NCI-H460 (cell line): ENCODE measurements at places on chromosomes 13 and 19. TPM values are rescaled to one million over a fixed set of nuclear protein-coding genes. Genes with fewer than 3 reads are reported as not detected.

DNA sequence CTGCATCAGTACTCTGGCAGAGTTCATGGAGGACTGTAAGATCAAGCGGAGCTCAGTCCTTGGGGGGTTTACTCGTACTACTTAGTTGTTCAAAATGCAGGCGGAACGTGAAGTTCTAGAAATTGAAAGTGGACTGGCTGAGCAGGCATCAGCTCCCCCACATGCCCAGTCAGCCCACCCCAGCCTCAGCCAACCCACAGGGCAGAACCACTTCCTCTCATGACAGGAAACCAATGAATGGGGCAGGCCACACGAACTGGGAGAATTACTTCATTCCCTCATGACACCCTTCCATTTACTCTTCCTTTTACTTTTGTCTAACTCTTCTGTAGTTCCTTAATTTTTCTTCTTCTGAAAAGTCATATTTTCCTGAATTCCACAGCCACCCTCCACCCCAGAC lies 71.9 kb downstream of the FLT1 start:
- no peak for DNase-seq

- no peak for DNase-seq
These were observed 1068.1 kb upstream of the PCDH20 start for GRCh38 chr13:62483774-62484173.

DNA sequence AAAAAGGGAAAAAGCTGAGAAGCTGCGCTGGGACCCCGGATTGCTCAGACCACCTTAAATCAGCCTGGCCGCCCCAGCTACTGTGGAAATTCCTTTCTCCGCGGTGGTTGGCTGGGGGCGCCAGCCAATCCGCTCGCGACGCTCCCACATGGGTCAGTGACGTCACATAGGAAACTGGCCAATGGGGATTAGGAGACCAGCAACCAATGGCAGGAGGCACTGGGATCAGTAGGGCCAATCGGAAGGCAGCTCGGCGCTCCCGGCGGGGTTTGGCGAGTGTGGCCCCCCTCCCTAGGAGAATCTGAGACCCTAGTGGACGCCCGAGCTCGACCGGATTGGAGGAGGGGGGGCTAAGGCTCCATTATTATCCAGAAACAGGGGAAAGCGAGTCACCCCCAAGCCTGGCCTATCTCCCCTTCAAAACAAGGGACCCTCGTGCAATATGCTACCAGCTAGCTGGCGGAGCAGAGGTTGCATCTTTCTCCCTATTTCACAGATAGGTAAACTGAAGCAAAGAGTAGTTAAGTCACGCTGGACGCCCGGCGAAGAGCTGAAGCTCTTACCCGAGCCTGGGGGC lies 6.5 kb upstream of the TLE2 start:
- peak; percentile 98 for DNase-seq

- DNase-seq, result no peak
These were observed 12.1 kb downstream of the CRYL1 start for GRCh38 chr13:20513466-20513995.

GRCh38 chr13:51921790-51922740 lies 60.3 kb downstream of the CCDC70 start:
- DNase-seq, result peak; percentile 57

DNA sequence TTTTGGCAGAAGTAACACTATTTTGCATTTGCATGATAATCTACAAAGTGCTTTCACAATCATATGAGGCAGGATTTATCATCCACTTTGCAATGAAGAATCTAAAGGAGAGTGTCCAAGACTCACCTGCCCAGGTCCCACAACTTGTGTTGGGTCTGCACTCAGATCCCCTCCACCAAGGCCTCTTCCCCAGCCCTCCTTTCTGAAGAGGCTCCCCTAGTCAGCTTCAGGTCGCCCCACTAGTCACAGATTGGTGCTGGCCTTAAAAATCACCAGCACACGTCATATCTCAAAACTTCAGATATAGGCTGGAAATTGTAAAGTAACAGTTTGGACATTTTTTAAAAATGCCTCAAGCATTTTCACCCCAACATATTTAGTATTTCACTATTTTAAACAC lies 17.5 kb downstream of the ATP7B start:
- no peak for DNase-seq

GRCh38 chr13:40777166-40777808 lies 6.3 kb upstream of the MRPS31 start:
- peak; percentile 55 for DNase-seq

- no peak for DNase-seq
These were observed 955.4 kb downstream of the EFNB2 start for GRCh38 chr13:105579821-105580710.

GRCh38 chr13:73835138-73835721 lies 299.0 kb downstream of the KLF12 start:
- peak; percentile 36 for DNase-seq

GRCh38 chr19:39401549-39402345 lies 4.9 kb upstream of the ZFP36 start:
- peak; percentile 65 for DNase-seq

DNA sequence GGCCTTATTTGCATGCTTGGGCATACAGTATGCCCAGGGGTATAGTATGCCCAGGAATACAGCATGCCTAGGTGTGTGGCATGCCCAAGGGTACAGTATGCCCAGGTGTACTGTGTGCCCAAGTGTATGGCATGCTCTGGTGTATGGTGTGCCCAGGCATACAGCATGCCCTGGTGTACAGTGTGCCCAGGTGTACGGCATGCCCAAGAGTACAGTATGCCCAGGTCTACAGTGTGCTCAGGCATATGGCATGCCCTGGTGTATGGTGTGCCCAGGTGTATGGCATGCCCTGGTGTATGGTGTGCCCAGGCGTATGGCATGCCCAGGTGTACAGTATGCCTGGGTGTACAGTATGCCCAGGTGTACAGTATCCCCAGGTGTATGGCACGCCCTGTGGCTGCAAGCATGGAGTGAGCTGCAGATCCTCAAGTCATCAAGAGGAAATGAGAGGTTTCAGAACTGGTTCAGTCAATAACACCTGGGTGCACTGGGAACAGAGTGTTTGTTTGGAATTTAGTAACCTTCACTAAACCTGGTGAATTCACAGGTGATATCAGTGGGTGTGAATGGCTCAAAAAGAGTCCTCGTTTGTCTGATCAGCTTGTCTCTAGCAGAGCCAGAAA lies 7.8 kb upstream of the C13orf42 start:
- DNase-seq, result no peak

GRCh38 chr13:113630296-113630695 lies 27.7 kb downstream of the ATP4B start:
- DNase-seq, result no peak

DNA sequence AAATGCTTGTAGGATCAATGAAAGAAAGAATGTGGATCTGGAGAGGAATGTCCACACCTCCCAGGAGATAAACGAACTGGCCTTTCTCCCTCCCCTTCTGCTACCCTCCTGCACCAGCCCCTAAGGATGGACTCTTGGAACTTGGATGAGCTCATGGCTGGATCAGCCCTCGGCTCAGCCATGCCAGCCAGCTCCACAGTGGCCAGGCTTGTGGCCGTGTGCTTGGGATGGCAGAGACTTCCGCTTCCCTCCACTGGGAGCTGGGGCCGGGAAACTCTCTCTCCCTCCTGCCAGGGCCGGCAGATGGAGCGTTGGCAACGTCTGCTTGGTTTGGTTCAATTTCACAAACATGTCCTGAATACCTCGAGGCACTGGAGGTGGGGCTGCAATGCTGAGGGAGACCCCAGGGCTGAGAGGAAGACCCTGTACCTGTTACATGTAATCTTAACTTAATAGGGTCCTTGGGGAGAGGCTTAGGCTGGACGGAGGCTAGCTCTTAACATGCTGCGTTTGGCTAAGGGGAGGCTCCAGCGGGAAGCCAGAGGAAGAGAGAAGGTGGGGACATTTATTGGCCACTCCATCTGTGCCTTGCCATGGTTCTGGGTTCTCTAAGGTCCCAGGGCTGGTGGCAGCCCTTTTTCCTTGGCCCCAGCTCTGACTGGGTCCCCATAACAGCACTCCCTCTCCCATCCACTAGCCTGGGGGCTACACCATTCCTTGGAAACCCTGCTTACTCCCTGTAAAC lies 152.5 kb downstream of the IER2 start:
- no peak for DNase-seq

- no peak for DNase-seq
These were observed 99.0 kb downstream of the GPC6 start for GRCh38 chr13:93325303-93326233.

- DNase-seq, result no peak
These were observed 22.8 kb upstream of the CCNE1 start for GRCh38 chr19:29789007-29789406.

- DNase-seq, result peak; percentile 92
These were observed at the start of gene ZNF460 for GRCh38 chr19:57280165-57280961. TSS of gene ZNF460 (plus strand) at chr19:57280485. CDS start at chr19:57280807, 322 bp downstream.

- no peak for DNase-seq
These were observed 81.2 kb upstream of the STK24 start for GRCh38 chr13:98658131-98658530.

DNA sequence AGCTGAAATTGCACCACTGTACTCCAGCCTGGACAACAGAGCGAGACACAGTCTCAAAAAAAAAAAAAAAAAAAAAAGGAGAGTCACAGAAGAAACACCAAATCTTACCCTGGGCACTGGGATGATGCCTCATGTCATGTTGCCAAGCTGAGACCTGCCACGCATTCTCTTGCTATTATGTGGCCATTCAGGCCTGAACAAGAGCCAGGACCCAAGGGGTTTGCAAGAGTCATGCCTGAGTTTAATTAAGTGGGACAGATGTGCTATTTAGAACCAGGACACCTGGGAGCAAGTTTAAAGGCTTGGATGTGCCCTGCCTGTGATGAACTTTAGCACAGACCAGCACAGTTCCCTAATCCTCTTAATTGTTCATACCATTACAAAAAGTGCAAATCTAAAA lies 9.8 kb downstream of the PNMA8A start:
- DNase-seq, result no peak

- DNase-seq, result no peak
These were observed 5.7 kb downstream of the SLC25A30 start for GRCh38 chr13:45412274-45413049.

DNA sequence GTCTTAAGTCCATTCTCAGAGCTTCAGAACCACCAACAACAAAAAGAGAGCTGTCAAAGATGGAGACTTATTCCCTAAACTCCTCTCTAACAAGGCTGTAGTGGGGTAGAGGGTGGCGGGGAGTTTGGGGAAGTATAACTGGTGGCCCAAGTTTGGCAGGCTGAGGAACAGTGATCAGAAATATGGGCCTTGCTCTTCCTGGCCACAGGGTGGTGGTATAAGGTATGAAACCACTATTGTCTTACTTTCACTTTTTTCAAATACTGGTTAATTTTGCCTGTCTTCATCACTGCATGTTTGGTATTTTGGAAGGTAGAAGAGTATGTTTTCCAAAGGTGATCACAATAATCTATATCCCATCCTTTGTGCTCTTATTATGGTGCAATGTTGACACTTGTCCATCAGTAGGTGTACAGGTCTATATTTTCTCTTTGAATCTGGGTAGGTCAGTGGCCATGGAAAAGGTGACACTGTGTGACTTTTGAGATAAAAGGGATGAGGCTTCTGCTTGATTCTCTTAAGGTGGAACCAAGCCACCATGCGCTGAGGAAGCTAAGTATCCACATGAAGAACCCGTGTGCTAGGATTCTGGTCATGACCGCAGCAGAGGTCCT lies 23.2 kb upstream of the GPC5 start:
- DNase-seq, result no peak

DNA sequence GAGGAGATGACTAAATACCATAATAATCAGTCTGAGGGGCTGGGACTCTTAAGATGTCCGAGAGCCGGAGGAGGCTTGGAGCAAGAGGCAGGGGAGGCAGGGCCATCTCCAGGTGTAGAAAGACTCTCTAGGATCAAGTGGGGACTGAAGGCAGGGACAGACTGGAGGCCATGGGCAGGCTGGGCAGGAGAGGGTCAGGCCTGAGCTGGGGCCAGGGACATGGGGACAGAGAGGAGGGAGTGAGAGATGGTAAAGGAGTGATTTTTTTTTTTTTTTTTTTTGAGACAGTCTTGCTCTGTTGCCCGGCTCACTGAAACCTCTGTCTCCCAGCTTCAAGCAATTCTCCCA lies 2.2 kb downstream of the JOSD2 start:
- DNase-seq, result no peak

GRCh38 chr13:27607125-27607524 lies 13.2 kb downstream of the LNX2 start:
- DNase-seq, result peak; percentile 41

- no peak for DNase-seq
These were observed 5.0 kb upstream of the MTIF3 start for GRCh38 chr13:27455331-27455855.

DNA sequence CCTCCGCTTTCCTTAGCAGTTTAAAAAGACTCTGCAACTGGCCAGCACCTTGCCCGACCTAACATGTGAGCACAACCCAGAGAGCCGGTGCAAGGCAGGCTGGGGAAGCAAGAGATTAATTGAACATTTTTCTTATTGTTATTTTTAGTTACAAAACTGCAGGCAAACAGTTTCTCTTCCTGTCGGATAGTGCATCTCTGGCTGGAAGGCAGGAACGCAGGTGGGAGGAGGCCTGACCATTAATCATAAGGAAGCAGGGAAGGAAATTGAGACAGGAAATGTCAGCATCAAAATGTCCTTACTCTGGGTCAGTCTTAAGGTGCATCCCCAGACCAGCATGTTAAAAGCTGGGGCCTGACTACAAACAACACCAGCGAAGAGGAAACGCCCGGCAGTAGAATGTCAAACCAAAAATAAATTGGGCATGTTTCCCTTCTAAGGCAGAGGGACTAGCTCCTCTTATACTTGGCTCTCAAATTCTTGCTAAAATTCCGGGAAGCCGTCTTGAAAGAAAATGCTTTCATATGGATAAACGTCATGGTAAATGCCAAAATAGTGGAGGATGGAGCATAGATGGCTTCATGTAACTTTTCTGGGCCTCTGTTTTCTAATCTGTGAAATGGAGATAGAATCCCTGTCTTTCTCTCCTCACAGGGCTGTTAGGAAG lies 226.8 kb downstream of the RAP2A start:
- no peak for DNase-seq

The SYNGR4 gene
- total RNA-seq, result 0.17 TPM in 1 of 2 replicates, not detected in the other

The GNG14 gene
- total RNA-seq, result not detected in 2 replicates

The C1QTNF9B gene
- not detected in 2 replicates for total RNA-seq

The NLRP5 gene
- total RNA-seq, result not detected in 2 replicates

The TOMM40 gene
- total RNA-seq, result 43.7 and 60.7 TPM in 2 replicates

The DPY19L3 gene
- 10.0 and 11.4 TPM in 2 replicates for total RNA-seq

The ADPRHL1 gene
- 7.6 and 9.3 TPM in 2 replicates for total RNA-seq

The TMPRSS9 gene
- 0.05 TPM in 1 of 2 replicates, not detected in the other for total RNA-seq

The TMEM91 gene
- 1.8 and 1.9 TPM in 2 replicates for total RNA-seq

The LRP3 gene
- total RNA-seq, result 9.9 and 10.4 TPM in 2 replicates

The HCST gene
- total RNA-seq, result not detected in 2 replicates

The ABCA7 gene
- 14.0 and 20.0 TPM in 2 replicates for total RNA-seq

The KIR2DL1 gene
- not detected in 2 replicates for total RNA-seq

The ZFP36 gene
- total RNA-seq, result 15.1 and 24.6 TPM in 2 replicates

The PSG7 gene
- not detected in 2 replicates for total RNA-seq

The PODNL1 gene
- total RNA-seq, result not detected in 2 replicates

The ZNF560 gene
- not detected in 2 replicates for total RNA-seq

The ZBTB32 gene
- not detected in 2 replicates for total RNA-seq

The CKM gene
- 0.14 TPM in 1 of 2 replicates, not detected in the other for total RNA-seq

The DNASE2 gene
- 24.5 and 26.8 TPM in 2 replicates for total RNA-seq

The KCNRG gene
- 0.55 and 0.62 TPM in 2 replicates for total RNA-seq

The ZNF682 gene
- total RNA-seq, result not detected in 2 replicates
